Mammary microvascular endothelial cell (primary cell): ENCODE measurements at places on chromosomes 6 and 20. TPM values are rescaled to one million over a fixed set of nuclear protein-coding genes. Genes with fewer than 3 reads are reported as not detected.

MATN4 gene
- 0.20 TPM in 1 of 2 replicates, not detected in the other for total RNA-seq

RIMS4 gene
- not detected in 2 replicates for total RNA-seq

TPBG gene
- 9.5 and 15.7 TPM in 2 replicates for total RNA-seq

CDK5RAP1 gene
- 19.3 and 20.7 TPM in 2 replicates for total RNA-seq

MCUR1 gene
- total RNA-seq, result 9.1 and 13.0 TPM in 2 replicates

RBBP8NL gene
- total RNA-seq, result not detected in 2 replicates

CST9L gene
- total RNA-seq, result not detected in 2 replicates

CNR1 gene
- total RNA-seq, result 0.05 TPM in 1 of 2 replicates, not detected in the other

MDC1 gene
- total RNA-seq, result 12.4 and 12.5 TPM in 2 replicates

PDE7B gene
- 31.6 and 36.8 TPM in 2 replicates for total RNA-seq

KCNQ2 gene
- total RNA-seq, result not detected in 2 replicates

TINAG gene
- not detected in 2 replicates for total RNA-seq

KIF13A gene
- total RNA-seq, result 83.4 and 83.5 TPM in 2 replicates
